Left lobe of liver (tissue), 2 donors: ENCODE measurements at places on chromosomes 16 and 17.

DNA sequence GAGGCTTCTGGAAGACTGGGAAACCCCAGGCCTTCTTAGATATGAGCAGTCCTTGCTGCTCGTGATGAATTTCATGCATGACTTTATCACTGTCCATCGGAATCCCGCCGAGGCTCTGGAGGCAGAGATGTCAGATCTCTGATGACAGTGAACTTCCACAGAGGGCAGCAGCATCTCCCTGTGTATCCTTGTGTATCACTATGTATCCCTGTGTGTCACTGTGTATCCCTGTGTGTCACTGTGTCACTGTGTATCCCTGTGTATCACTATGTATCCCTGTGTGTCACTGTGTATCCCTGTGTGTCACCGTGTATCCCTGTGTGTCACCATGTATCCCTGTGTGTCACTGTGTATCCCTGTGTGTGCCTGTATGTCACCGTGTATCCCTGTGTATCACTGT lies 160.2 kb upstream of the CHMP6 start:
- no peak for DNase-seq

DNA sequence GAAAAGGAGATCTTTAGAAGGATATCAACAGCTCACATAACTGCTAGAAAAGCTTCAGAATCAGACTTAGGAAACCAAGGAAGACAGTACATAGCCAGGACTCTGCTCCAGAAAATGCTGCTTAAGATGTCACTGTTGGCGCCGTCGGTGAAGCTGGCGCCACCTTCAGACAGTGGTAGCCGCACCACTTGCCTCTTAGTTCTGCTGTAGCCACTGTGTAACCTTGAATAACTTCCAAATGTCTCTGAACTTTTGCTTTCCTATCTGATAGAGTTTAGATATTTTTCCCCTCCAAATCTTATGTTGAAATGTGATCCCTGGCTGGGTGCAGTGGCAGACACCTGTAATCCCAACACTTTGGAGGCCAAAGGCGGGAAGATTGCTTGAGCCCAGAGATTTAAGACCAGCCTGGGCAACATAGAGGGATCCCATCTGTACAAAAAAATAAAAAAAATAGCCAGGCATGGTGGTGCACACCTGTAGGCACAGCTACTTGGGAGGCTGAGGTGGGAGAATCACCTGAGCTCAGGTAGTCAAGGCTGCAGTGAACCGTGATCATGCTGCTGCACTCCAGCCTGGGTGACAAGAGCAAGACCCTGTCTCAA lies 6.3 kb upstream of the USP31 start:
- DNase-seq, result no peak

DNA sequence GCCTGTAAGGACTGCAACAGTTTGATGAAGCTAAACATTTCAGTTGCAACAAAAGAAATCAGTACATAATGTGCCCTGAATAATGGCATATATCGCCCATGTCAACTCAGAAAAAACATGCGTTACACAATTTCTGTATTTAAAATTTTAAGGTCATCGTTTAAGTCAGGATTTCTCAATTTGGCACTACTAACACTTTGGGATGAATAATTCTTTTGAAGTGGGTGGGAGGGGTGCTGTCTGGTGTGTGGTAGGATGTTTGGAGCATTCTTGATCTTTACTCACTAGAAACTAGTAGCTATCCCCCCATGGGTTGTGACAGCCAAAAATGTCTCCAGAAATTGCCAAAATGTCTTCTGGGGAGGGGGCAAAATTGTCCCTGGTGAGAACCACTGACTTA lies 50.7 kb upstream of the CNTNAP4 start:
- DNase-seq, result no peak

GRCh38 chr17:33261820-33262219 lies 31.3 kb downstream of the ASIC2 start:
- DNase-seq, result no peak

DNA sequence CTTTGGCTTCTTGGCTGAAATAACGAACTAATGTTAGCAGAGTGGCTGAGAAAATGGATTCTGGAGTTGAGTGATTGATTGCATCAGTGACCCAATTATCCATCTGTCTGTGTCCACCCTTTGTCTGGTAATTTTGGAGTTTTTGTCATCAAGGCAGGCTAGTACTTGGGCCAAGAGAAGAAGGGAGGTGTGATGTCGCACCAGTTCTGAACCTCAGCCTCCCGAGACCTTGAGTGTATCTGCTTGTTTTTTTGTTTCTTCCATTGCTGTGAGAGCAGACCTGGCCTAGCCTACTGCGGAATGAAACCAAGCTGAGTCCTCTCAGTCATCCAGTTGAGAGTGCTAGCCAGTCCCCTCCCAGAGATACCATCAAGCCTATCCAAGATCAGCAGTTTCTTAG lies 4.5 kb downstream of the ABCA8 start:
- no peak for DNase-seq

DNA sequence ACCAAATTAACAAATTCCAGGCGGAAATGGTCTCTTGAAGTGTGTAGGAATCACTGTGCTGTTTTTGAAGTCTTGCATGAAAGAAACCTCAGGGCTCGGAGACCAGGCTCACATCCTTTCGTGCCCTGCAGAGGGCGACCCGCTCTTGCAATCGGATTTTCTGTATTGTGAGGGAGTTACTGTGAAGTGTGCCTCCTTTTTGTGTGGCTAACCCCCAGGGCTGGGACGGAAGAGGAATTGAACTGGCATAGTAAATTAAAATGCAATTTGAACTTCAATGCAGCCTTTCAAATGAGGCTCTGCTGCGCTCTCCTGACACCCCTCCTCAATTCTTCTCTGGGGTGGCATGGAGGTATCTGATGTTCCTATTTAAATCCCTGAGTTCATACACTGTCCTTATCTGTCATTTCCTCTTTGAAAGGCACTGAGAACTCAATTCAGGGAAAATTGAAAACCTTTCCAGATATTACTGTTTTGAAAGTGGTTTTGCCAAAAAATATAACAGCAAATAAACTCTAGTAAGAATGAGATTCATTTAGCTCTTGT lies 51.5 kb upstream of the MGAT5B start:
- DNase-seq, result no peak

GRCh38 chr17:48868916-48869500 lies 23.6 kb upstream of the ATP5MC1 start:
- no peak for DNase-seq

- no peak for DNase-seq
These were observed 247.3 kb downstream of the GRIN2A start for GRCh38 chr16:9934723-9935508.

- peak; percentile 85 for DNase-seq
These were observed 1.3 kb upstream of the RILP start for GRCh38 chr17:1650731-1651558.

- no peak for DNase-seq
These were observed 84.0 kb downstream of the ANKRD11 start for GRCh38 chr16:89406277-89406888.

- DNase-seq, result peak; percentile 94
These were observed at the start of gene VTN for GRCh38 chr17:28370035-28370743. TSS of gene VTN (minus strand) at chr17:28370307. CDS start at chr17:28370203, 104 bp downstream.

DNA sequence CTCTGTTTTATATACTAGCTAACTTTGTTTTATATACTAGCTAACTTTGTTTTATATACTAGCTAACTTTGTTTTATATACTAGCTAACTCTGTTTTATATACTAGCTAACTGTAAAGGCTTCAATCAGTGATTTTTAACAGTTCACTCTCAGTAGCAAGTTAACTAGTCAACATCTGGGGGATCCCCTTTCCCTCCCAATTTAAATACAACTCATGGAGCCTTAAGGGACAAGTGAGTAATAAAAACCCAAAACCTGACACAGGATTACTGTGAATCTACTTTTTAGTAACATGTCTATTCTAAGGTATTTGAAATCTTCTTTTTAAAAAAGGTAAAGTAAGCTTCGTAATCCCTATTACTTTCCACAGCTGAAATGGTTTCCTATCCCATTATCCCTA lies 32.2 kb downstream of the FAM222B start:
- DNase-seq, result no peak

DNA sequence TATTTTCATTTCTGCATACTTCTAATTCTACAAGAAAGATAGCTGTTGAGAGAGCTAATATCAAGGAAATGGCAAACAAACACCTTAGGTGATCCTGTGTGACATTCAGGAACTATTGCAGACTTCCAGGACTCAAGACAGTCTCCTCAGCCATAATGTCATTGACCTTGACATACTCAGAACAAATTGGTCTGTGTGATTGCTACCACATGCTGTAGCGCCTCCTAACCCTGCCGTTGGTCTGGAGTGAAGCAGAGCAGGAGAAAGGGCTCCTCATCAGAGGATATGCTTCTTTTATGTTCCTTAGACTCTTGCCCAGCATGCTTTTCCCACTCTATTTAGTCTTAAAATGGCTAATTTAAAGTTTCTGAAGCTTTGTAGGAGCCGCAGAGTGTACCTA lies 194.2 kb upstream of the TBX2 start:
- DNase-seq, result no peak

DNA sequence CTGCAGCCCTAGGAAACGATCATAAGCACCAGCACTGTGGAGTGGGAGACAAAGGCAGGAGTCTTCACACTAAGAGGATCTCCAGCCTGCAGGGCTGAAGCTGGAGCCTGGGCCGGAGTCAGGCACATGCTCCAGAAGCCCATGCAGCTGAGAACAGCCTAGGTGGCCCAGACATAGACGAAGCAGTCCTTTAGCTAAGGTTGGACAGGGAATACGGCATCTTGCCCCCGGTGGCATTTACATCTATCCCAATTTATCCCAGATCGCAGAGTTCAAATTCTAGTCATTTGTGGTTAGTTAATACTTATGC lies 13.9 kb downstream of the TSPOAP1 start:
- no peak for DNase-seq

- no peak for DNase-seq
These were observed 69.3 kb downstream of the STXBP4 start for GRCh38 chr17:55037828-55038227.

- DNase-seq, result no peak
These were observed 8.2 kb upstream of the CD300E start for GRCh38 chr17:74631468-74632450.

DNA sequence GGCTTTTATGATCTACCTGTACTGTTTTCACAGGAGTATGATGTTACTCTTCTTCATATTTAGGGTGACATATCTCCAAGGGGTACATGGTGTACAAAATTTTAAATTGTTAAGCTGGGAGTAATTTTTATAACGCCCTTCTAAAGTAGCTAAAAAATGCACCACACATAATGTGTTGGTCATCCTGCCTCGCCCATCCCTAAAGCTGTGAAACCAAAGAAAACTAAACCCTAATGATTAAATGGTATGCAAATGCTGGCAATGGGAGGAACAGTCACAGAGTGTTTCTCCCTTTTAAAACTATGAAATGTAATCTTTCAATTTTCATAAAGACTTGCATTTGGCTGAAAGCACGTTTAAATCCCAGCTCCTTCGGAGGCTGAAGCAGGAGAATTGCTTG lies 2.0 kb upstream of the KRT24 start:
- no peak for DNase-seq

DNA sequence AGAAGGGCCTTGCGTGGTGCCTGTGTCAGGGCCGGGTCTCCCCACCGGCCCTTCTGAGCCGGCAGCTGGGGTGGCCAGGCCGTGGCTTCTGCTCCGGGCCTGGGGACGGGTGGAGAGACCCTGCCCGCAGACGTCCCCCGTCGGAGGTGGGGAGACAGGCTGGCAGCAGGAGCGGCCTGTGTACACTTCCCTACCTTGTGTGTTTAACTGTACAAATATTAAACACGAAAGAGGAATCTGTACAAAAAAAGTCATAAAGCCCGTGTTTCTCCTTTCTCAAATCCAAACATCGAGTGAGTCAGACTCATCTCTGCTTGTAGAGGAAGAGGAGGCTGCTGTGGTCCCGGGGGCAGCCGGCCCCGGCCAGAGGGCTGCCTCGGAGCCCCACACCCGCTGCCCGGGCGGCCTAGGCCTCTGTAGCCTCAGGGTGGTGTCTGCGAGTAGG lies 2.0 kb downstream of the CACNA1H start:
- no peak for DNase-seq

DNA sequence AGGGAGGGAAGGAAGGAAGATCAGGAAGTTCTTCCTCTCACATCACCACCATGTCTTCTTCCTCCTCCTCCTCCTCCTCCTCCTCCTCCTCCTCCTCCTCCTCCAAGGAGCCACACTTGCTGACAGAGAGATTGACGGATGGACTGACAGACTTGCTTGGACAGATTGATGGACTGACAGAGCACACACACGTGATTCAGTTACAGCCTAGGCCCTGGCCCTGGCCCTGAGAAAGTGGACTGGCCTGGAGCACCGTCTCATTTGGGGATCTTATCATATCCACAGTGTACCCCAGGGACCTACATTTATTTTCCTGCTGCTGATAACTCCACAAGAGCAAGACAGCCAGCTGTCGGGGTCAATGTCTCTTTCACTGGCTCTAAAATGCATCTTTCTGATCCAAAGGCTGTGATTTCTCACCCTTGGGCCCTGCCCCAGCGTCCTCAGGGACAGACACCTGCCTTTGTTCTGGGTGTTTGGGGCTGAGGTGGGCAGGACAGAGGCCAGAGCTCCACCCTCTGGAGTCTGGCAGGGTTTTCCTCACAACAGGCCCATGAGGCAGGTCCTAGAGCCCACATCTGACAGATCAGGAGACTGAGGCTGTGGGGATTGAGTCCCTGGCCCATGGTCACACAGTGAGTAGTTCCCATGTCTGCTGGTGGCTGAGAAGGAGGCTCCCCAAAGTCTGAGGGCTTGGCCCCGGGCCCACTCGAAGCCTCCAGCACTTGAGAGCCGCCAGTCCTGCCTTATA lies 2.3 kb upstream of the P2RX1 start:
- no peak for DNase-seq

- no peak for DNase-seq
These were observed 1.8 kb downstream of the TMIGD1 start for GRCh38 chr17:30332057-30332542.

GRCh38 chr17:311119-311782 lies 41.4 kb downstream of the RPH3AL start:
- no peak for DNase-seq

DNA sequence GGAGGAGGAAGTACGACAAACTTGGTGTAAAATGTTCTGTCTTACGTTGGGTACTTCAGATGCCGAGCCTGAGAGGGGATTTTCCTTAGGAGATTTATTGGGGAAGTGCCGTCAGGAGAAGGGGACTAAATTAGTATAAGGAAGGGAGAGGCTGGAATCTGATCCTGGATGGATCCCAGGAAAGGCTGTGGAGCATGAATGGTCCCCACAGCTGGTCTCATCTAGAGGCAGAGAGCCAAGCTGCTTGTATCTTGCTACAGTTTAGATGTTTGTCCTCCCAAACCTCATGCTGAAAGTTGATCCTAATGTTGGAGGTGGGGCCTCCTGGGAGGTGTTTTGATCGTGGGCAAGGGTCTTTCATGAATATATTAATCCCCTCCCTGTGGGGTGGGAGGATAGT lies 798.4 kb upstream of the EEF2KMT start:
- DNase-seq, result no peak

DNA sequence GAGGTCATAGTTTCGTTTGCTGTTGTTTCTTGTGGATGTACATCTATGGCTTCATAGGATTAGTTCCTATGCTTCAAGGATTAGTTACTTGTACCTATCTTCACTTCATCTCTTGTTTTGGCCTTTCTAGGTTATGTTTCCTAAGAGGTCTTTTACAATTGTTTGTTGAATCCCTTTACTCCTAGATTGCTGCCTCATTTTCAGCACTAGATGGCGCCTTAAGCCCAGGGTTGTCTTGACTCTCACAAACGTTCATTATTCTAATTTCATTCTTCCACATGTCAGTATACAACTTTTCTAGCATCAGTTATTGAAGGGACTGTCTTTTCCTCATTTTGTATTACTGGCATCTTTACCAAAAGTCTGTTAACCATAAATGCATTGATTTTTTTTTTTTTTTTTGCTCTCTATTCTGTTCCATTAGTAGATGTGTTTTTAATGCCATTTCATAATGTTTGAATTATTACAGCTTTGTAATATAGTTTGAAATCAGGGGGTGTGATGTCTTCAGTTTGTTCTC lies 45.0 kb upstream of the NACA2 start:
- DNase-seq, result peak; percentile 50

GRCh38 chr16:58733248-58733670 lies 857 bp downstream of the GOT2 start:
- peak; percentile 68 for DNase-seq
